ENCODE measurements at places on chromosomes 16 and 17.
A peak's percentile ranks its signal among the peaks of the same experiment; 100 is the strongest.

- peak; percentile 88 for DNase-seq
Observed at GRCh38 chr17:57442914-57443571, 186.7 kb downstream of the MSI2 start.

DNA sequence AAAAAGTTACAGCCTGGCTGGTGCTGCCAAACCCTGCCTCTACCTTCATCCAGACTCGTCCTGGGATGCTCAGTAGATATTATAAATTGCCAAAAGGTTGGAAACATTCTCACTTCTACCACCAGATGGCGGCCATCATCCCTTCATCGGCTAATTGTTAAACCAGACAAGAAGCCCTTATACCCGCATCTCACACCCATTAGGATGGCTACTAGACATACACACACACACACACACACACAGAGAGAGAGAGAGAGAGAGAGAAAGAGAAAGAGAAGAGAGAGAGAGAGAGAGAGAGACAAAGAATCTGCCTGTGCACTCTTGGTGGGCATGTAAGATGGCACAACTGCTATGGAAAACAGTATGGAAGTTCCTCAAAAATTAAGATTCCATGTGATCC, 15.0 kb upstream of the SCIMP start:
- peak; percentile 51 for DNase-seq

- DNase-seq, result no peak
Observed at GRCh38 chr17:61833536-61834193, 29.7 kb downstream of the BRIP1 start.

- peak; percentile 18 for DNase-seq
Observed at GRCh38 chr16:85800321-85800669, 800 bp downstream of the COX4I1 start.

DNA sequence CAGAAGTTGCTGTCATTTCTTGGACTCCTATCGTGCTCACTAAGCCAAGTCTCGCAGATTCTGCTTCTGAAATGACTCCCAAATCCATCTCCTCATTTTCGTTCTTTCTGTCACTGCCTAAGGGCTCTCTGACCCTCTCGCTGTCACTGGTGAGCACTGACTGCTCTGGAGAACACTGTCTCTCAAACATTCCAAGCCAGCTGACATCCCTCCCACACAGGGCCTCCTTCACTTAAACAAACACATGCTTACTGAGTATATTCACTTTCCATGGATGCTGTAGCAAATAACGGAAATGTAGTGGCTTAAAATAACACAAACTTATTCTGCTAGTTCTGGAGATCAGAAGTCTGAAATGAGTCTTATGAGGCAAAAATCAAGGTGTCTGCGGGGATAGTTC, 18.8 kb downstream of the CACNG1 start:
- DNase-seq, result no peak

Measured in NCI-H2171 treated with DMSO at 0.1 percent for 48 hours (cell line).